ENCODE measurements at places on chromosomes 2 and 18.
A peak's percentile ranks its signal among the peaks of the same experiment; 100 is the strongest.

DNA sequence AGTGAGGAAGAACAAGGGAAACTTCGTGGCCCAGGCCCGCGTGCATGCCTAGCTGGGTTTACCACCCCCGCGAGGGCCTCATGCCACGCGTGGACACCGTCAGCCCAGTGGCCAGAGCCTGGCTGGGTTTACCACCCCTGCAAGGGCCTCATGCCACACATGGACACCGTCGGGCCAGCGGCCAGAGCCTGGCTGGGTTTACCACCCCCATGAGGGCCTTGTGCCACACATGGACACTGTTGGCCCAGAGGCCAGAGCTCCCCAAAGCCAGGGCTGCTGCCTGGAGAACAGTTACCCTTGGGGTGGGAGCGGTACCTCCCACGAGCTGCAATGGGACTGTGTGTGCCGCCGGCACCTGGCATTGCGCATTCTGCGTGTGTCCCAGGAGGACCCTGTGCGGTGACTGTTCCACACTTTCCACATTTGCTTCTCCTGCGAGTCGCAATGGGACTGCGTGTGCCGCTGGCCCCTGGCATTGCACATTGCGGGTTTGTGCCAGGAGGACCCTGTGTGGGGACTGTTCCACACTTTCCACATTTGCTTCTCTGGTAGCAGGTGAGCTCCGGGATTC, 105.6 kb upstream of the CTDP1 start:
- DNase-seq: no peak

DNA sequence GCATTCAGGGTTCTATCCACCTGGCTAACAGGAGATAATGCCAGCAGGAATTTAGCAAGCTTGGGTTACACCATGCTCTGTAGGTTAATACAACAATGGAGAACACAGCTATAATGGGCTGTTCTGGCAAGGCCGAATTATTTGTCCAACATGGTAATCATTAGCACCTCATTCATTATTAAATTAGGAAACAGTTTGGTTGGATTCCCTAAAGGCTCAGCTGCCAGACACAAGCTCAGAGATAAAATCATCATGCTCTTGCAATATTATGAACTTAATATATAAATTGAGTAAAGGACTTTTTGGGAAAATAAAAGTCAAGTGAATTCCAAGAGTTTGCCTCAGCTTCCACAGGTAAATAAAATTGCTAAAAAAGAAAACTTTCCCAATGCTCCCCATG, 166.4 kb downstream of the ANKRD44 start:
- no peak for DNase-seq

DNA sequence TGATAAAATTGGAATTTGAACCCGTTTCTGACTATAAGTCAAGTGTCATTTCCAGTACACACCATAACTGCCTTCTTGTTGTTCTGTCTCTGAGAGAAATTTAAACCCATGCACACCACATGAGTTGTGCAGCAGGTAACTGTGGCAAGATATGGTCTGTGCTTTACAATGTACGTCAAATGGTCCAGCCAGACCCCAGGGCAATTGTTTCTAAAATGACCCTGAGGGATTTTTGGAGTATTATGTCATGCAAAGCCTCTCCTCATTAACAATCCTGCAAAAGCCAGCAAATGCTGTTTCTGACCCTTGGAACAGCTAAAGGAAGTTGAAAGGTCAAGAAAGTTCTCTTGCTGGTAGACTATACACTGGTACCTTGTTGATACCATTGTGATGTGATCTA, 47.7 kb upstream of the WIPF1 start:
- DNase-seq: no peak

- DNase-seq: no peak
These were observed 60.3 kb downstream of the TLK1 start for GRCh38 chr2:171100370-171100769.

- no peak for DNase-seq
These were observed 47.5 kb downstream of the ARID5A start for GRCh38 chr2:96584017-96584416.

- no peak for DNase-seq
These were observed 25.2 kb downstream of the RHOB start for GRCh38 chr2:20471902-20472559.

DNA sequence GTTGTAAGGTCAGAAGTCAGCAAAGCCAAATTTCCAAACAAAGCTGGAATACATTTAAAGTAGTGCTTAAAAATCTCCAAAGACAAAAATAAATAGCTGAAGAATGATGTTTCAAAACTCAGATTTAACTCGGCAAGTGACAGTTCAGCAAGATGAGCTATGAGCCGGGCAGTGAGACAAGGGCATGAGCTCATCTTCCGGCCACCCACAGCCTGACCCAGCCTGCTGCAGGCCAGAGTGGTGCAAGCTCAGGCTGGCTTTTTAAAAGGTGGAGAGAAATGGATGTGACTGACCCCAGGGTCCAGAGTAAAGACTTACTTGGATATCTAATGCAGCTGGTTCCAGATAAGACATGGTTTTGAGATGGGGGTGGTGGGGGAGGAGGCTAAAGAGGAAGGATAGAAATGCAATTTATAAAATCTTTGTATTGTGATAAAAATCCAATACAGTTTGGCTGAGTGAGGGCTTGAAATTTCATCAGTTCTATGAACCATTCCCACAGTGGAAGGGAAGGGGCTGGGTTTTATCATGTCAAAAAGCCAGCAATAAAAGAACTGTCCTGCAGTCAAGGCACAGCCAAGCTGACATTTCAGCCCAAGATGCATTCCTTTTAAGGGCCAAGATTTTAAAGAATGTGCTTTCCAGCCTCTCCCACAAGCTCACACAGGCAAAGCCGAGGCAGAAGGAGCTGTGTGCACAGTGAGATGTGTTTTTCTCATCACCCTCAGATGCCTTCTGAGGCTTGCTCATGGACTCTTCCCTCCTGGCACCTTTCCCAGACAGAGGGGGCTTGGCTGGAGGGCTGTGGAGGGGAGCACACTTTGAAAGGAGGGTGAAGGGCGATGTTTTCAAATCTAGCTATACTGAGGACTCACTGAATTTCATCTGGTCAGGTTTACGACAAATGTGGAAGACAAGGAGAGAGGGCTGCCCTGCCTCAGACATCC, 97.9 kb upstream of the KLHL29 start:
- DNase-seq: no peak

DNA sequence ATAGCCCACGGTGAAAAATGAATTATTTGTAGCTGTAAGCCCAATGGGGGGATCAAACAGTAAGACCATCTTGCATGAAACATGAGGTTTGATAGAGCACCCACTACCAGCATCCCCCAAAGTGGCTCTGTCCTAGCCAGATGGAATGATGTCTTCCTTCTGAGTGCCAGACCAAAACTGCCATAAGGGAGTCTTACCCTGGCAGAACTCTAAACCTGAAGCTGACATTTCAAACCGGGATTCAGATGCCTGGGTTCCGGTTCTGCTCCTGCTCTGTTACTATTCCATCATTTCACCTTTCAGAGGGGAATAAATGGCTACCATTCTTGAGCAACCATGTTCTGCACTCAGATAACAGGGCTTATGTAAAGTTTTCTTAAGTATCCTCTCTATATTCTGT, 67.4 kb downstream of the MYO3B start:
- no peak for DNase-seq

DNA sequence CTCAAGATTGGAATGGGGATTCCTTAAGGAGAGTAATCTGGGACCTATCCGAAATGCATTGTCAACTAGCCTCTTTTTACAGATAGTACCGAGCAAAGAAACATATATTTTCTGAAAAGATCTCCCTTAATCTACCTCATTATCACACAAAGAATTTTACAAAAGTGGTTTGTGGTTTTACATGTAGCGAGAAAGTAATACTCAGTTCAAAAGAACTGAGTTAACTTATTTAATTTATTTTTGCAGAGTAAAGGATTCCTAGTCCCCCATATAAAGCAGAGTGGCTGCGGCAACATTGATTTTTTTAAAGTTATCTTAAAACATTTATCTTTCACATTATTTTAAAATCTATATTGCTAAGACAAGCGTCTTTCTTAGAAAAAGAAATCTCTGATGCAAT, 15.9 kb upstream of the SOS1 start:
- no peak for DNase-seq

DNA sequence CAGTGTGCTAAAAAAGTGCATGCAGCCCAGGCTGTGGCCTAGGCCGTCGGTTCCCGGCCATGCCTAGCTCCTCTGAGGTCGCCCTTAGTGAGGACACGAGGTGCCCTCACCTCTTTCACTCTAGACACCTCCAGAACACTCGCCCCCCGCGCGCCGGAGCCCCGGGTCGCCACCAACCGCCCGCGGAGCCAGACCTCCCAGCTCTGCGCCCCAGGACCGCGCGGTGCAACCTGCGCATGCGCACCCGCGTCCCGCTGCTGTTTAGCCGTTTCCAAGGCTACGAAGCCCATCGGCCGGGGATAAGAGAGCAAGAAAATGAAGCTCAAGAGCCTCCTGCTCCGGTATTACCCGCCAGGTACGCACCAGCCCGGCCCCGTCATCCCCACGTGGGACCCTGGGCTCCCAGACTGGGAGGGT, at the start of gene DAW1:
DAW1 (plus strand) TSS at position 257 of the 417 bp plus-strand sequence; CDS start at position 316, 59 bp downstream.
- no peak for DNase-seq

DNA sequence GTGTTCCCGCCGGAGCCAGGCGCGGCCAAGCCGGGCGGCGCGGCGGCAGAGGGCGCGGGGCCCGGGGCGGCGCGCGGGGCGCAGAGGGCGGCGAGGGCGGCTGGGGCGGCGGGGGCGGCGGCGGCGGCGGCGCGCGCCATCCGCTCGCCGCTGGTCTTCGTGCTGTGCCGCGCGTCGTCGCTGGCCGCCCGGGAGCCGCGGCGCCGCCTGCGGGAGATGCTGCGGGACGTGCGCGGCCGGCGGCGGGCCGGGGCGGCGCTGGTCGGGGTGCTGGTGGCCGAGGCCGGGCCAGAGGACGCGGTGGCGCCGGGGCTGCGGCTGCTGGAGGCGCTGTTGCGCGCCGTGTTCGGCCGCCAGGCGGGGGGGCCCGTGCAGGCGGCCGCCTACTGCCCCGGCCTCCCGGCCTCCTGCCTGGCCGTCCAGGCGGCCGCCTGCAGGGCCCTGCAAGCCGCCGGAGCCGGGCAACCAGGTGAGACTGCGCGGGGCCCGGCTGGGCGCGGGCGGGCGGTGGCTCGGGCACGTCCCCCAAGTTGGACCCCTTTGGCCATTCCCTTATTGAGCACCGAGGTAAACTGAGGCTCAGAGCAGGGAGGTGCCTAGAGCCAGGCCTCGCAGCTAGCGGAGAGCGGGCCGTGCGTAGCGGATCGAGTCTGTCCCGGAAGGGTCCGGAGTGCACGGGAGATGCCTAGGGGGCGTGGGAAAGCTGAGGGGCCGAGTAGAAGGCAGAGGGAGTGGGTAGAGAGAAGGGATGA, 584 bp downstream of the C2orf72 start:
- no peak for DNase-seq

GRCh38 chr2:218883491-218884490, 3.1 kb downstream of the WNT10A start:
- DNase-seq: no peak

GRCh38 chr2:111662039-111662770, 221.8 kb downstream of the ANAPC1 start:
- no peak for DNase-seq

DNA sequence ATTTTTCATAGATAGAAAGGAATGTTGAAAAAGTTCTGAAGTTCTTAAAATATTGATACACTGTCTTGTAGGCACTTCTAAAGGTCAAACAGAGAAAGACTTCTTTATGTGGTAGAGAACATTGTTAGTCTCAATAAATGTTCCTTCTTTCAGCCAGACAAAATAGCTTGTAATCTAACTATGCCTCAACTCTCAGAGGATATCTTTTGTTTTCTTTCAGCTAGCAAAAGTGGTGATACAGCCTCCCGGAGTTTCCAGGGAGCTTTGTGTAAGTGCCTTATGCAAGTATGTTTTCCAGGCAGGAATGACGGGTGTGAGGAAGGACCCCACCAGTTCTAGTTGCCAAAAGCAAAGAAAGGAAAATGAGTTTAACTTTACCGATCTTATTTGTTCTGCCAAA, 452.1 kb upstream of the ST6GAL2 start:
- no peak for DNase-seq

DNA sequence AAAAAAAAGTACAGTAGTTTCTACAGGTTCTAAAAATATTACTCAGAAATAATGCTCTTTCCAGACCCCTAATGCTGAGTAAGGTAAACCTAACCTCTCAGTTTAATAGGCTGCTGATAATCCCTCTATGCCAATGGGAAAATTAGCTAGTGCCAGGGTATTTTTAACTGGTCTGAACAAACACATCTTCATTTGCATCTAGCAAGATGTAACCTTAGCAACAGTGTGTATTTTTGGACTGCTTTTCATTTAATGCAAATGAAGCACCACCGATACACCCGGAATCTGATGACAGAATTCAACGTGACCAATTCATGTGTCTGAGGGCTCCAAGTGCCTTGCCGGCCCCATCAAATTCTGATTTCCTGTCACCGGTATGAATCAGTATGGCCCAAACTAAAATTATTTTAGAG, 47.4 kb upstream of the CYRIA start:
- peak; percentile 100 for DNase-seq

DNA sequence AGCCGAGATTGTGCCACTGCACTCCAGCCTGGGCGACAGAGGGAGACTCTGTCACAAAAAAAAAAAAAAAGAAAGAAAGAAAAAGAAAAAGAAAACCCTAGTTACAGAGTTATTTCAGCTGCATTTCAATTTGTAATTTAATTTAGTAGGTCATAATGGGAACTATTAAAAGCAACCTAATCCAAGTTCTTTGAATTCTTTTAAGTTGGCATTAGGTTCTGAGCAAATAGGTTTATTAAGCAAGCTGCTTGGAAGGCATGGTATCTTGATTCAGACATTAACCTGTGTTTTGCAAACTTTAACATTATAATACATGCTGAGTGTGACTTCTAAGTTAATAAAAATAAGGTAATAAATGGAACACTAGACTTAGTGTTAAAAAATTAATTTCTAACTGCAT, 29.8 kb upstream of the COBLL1 start:
- DNase-seq: no peak

GRCh38 chr2:122652670-122653069, 897.2 kb downstream of the TSN start:
- no peak for DNase-seq

- DNase-seq: no peak
These were observed 638.2 kb downstream of the FBXO15 start for GRCh38 chr18:73509460-73509859.

DNA sequence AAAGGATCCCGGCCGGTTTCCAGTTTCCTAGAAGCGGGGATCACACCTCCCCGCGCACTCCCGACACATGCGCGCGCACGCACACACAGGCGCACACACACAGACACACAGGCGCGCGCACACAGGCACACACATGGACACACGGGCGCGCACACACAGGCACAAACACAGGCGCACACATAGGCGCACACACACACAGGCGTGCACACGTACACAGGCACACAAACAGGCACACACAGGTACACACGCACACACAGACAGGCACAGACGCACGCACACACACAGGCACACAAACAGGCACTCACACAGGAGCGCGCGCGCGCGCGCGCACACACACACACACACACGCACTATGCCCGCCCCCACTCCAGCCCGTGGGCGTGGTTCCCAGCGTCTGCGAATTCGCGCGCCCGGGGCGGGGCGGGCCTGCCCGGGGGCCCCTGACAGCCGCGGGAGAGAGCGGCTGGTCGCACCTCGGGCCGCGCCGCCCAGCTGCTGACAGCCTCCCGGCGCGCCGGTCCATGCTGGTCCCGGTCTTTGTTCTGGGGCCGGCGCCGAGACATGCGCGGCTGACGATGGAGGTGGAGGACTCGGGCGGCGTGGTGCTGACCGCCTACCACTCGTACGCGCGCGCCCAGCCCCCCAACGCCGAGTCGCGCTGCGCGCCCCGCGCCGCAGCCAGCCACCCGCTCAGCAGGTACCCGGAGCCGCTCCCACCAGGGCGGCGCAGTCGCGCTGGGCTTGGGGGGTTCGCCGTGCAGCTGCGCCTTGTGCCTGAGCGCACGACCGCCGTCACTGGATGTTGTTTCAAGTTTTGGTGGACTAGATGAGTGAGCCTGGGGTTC, at the start of gene ARHGAP28:
ARHGAP28 (plus strand) TSS at position 470 of the 845 bp plus-strand sequence; CDS start at position 576, 106 bp downstream.
- DNase-seq: peak; percentile 77

- DNase-seq: peak; percentile 9
These were observed 76.2 kb downstream of the CHRNA1 start for GRCh38 chr2:174688079-174688478.

Measured in NCI-H526 treated with DMSO at 0.1 percent for 48 hours (cell line).